CD8-positive, alpha-beta T cell (primary cell): ENCODE measurements at places on chromosomes 11 and 22. TPM values are rescaled to one million over a fixed set of nuclear protein-coding genes. Genes with fewer than 3 reads are reported as not detected.

The VWCE gene
- total RNA-seq = 1.5 TPM

The OR4C45 gene
- not detected for total RNA-seq

The SYT8 gene
- total RNA-seq = not detected

The PPARA gene
- 6.9 TPM for total RNA-seq

The SLC22A12 gene
- total RNA-seq = not detected

The PHETA2 gene
- 0.30 TPM for total RNA-seq
